ENCODE measurements at places on chromosomes 3 and 15.

DNA sequence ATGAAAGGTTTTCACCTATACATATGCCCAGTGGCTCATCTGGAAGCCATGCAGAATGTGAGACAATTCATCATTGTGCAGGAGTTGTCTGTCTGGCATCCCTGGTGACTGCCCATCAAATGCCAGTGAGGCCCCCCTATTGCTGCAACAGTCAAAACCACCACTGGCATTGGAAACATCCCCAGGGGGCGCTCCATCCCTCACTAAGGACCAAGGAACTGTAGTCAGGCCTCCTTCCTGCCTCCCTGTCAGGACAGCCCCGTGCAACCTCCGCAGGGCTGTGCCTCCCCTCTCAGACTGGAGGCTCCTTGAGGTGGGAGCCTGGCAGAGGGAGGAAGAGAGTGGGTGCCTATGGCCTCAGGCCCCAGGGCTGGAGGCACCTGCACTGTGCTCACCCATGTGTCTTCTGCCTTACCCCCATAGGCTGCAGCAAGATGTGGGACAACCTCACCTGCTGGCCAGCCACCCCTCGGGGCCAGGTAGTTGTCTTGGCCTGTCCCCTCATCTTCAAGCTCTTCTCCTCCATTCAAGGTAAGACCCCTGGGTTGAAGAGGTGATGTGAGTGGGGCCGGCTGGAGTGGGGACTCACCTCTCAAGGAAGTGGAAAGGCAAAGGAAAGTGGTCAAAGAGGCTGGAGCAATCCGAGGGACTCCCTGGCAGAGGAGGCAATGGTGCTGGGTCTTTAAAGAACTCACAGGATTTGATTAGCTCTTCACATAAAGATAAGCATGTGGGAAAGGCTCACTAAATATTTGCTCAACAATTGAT, 16.5 kb downstream of the VIPR1 start:
- peak; percentile 51 for DNase-seq

DNA sequence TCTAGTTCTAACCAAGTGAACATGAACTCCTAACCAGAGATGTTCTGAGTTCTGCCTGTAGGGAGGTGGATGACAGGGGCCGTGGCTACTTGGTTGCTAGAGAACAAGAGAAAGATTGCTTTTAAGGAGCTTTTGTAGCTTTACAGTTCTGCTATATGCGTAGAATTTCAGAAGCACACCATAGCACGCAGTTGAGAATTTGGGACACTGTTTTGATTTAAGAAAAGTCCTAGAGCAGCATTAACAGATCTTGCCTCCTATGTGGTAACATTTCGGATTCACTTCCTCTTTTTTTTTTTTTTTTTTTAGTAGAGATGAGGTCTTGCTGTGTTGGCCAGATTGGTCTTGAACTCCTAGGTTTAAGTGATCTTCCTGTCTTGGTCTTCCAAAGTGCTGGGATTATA, 181.7 kb downstream of the TCF12 start:
- no peak for DNase-seq

DNA sequence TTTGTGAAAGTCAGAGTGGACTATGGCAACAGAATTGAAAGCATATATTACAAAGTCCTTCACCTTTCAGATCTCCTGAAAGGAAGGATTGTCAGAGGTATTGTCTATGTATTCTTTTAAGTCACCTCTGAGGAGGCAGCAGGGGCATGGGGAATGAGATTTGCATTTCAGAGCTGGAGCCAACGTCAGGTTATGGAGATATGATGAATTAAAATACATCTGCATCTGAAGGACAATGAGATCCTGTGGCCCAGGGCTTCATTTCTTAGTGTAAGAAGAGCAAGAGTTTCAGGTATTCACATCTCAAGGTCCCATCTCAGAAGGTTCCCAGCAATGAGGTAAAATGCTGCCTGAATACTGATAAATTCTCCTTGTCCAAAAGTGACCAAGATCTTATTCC, 695.8 kb downstream of the TUSC7 start:
- DNase-seq, result no peak

DNA sequence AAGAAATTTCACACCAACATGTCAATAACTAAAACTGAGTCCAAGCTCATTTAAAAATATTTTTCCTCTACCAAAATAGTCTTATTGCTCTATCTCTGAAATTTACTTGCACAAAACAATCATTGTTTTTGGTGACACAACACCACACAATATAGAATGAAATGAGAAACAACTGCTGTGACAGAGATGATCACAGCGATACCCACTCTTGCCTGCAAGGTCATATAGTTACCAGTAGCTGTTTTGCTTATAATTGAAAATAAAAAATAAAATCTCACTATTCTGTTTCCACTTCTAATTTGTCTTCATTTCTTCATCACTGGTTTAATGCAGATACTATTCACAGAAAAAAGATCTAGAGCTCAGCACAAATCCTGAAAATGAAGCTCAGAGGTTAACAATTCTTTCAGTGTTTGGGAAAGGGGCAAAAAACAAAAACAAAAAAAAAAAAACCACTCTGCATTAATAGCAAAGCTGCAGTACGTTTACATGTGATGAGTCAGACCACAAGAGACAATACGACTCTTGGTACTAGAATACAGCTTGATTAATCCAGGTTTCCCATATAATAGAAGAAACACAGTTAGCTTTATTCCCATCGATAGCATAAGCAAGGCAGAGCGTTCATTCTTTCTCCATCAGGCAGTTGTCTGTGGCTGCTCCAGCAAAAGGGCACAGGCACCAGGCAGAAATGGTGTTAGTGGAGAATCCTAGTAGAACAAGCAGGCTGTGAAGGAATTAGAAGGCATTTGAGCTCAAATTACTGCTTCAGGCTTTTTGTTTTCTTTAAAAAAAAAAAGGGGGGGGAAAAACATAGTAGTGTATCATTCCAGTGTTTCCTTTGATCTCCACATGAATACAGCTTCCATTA, 773 bp downstream of the ANKRD28 start:
- DNase-seq, result peak; percentile 30

GRCh38 chr3:31442755-31443154, 90.0 kb upstream of the STT3B start:
- no peak for DNase-seq

- no peak for DNase-seq
Measured at GRCh38 chr3:149145356-149145755, 15.9 kb downstream of the HPS3 start.

- DNase-seq, result no peak
Measured at GRCh38 chr15:101153801-101154656, 97.8 kb downstream of the CHSY1 start.

DNA sequence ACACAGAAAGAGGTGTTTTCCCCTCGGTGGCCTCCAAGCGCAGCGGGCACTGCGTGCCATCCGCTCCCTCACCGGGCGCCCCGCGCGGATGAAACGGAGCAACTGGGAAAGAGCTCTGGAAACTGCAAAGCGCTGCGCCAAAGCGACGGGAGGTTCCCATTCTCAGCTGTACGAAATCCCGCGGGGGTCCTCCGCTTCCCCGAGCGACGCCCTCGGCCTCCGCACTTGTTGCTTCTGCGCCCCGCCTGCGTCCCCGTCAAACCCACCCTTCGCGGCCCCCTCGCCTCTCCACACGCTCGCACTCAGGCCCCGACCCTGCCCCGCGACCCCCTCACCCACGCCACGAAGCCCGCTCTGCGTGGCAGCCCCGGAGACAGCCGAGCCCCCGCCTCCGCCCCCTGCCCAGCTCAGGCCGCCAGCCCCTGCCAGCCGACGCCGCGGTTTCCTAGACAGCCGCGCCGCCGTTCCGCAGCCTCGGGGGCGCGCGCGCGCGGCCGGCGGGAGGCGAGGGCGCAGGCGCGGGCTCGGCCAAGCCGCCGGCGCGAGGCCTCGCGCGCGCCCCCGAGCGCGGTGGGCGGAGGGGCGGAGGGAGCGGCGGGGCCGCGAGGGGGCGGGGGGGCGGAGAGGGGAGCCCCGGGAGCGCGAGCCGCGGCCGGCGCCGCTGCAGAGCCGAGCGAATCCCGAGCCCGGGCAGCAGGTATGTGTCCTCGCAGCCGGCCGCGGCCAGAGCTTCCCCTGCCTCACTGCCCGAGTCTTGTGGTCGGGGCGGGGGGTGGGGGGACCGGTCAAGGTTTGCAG, at the start of gene TMEM266:
Gene TMEM266 (plus strand): TSS at position 666 of the 798 bp plus-strand sequence. CDS start 74,279 bp downstream, outside the sequence.
- no peak for DNase-seq
